ENCODE measurements at places on chromosomes 3 and 15.

DNA sequence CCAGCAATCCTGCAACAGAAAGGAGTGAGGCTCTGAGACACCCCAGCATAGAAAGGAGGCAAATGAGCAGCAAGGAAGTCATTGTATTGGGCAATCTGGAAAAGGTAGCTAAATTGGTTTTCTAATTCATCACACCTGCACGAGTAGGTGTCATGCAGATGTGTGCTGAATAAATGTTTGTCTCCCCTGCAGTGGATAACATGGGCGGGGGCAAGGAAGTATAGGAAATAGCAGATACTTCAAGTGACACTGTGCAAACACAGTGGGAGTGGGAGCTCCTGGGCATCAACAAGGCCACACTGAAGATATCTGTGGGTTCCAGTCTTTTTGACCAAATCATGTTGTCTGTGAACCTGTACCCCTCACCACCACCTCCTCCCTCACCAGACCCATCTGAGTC lies 14.4 kb upstream of the HTR3E start:
- no peak for DNase-seq

- no peak for DNase-seq
Measured at GRCh38 chr3:122271246-122271898, 53.7 kb upstream of the CSTA start.

DNA sequence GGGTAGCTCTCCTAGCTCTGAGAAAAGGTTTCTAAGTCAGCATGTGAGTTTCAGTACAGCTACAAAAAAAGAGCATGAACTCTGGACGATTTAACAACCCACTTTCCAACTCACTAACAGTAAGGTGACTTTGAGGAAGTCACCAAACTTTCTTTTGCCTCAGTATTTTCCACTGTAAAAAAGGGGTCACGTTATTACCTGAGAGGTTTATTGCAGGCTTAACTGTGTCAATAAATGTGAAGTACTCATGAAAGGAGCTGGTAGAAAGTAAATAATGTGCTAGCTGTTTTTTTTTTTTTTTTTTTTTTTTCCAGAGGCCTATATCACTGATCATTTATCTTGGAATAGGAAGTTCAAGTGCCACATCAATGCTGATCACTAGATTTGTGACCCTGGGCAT lies 89.3 kb downstream of the PLSCR2 start:
- DNase-seq: no peak

DNA sequence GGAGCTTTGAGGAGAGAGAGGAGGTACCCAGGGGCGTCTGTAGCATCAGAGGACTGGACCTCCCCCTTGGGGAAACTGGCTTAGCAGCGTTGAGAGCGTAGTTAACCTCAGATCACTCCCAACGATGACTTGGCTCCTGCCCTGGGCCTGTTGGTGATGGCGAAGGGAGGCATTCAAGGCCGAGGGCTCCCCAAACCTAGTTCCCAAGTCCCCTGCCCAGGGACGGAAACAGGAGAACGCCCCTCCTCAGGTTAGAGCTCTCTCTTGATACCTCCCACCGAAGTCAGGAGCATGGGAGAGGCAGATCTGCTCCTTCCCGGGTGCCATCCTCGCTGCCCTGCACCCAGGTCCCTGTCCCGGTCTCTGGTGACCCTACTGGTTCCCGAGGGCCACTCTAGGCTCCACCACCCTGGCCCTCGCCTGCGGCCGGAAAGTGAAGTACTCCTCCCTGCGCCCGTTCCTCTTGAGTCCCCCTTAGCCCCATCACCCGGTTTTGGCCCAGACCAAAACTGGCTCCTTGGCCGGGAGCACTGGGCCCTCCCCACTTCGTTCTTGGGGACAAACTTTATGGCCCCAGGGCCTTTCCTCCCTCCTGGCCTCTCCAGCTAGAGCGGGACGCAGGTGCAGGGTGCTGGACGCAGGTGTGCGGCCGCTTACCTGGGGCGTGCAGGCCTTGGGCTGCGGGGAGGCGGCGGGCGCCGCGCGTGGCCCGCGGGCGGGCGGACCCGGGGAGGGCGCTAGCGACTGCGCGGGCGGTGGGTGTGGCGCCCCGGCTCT lies 2.6 kb upstream of the SKOR1 start:
- no peak for DNase-seq

- no peak for DNase-seq
Measured at GRCh38 chr3:192091831-192092230, 630.9 kb downstream of the PYDC2 start.

- no peak for DNase-seq
Measured at GRCh38 chr3:65251375-65251774, 563.6 kb upstream of the ADAMTS9 start.

DNA sequence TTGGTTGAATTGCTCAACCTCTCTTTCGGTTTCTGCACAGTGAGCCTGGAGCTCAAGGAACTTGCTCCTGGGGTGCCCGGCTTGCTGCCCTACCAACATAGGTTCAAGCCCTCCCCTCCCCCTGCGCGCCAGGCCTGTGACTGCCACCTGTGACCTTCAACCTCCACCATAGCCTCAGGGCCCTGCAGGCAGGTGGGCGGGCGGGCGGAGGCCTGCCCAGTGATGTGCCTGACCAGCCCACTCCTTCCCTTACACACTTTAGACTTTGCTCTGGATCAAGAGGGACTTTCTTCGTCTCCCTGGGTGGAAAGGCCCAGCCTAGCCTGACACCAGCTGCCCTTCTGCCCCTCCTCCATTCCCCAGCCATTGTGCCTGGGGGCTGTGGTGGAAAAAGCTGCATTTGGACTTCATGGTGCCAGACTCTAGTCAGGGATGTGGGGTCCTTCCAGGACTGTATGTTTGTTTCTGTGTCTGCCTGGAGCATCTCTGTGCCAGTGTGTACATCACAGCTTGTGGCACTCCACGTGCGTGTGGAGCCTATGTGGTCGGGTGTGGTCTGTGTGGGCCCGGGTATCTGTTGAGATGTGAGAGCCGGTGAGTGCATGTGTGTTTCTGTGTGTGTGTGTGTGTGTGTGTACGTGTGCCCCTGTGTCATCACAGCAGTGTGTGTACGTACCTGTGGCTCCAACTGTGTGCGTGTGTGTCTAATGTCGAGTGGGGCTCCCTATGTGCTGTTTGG lies 9.5 kb downstream of the PRKCD start:
- DNase-seq: no peak

GRCh38 chr3:17158941-17159682 lies 274.4 kb downstream of the PLCL2 start:
- DNase-seq: no peak

- DNase-seq: no peak
Measured at GRCh38 chr3:102297072-102297658, 137.7 kb upstream of the ZPLD1 start.

DNA sequence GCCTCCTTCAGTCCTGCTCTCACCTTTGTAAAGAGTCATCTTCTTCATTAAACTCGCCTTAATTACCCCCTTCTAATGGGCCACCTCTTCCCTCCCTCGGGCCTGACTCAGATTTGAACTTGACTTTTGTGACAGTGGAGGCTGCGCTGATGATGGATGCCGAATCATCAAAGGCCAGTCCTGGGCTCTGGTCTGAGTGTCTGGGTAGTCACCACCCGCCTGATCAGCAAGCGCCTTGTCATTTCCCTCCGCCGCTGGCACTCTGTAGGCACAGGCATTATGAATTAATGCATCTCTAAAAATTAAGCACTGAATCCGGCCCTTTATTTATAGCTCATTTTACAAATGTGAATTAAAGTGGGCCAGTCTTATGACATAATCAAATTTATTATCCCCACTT lies 116.7 kb upstream of the PROK2 start:
- no peak for DNase-seq
